ENCODE measurements at places on chromosomes 1 and 21.

GRCh38 chr1:15324869-15325335 is 77.9 kb downstream of the FHAD1 start:
- DNase-seq: no peak

GRCh38 chr1:153872331-153872730 is 50.4 kb downstream of the GATAD2B start:
- no peak for DNase-seq

DNA sequence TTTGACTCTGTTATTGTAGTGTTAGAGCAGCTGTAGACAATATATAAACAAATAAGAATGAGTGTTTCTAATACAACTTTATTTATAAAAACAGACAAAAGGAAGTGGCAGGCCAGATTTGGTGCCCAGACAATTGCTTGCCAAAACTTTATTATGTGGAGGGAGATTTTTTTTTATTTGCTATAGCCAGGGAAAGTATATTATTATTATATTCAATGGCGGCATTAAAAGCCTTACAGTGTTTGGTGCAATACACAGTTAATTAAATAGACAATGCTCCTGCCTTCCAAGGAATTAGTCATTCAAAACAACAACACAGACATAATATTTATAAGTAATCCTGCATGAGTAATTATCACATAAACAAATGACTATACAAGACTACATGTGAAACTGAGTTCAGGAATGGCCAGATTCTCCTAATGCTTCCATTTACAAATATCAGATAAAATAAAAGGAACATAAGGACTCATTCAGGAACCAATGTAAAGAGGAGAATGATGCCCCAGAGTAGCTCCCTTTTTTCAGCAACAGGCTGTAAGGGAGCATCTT is 10.6 kb upstream of the RC3H1 start:
- DNase-seq: no peak

- no peak for DNase-seq
These were observed 73.8 kb downstream of the MTR start for GRCh38 chr1:236868625-236869467.

- no peak for DNase-seq
These were observed 10.8 kb upstream of the ASCL5 start for GRCh38 chr1:201137579-201138310.

DNA sequence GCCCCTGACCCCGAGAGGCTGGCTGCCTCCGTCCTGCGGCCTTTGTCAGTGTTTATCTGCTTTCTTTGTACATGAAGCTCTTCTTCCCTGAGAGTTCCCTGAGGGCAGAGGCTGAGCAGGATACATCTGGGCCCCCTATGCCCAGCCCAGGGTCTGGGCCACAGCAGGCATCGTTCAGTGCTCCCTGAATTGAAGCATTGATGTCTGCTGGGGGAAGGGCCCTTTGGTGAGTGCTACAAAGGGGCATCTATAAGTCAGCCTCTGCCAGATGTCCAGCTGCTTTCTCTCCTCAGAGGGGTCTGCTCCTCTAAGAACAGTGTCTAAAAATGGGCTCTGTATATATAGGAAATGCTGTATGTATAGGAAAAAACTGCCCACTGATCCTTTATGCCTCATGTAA is 2.1 kb downstream of the HEYL start:
- no peak for DNase-seq

- no peak for DNase-seq
These were observed 85.6 kb upstream of the ARHGEF16 start for GRCh38 chr1:3368711-3369445.

GRCh38 chr1:76410499-76410898 is 336.0 kb downstream of the ST6GALNAC3 start:
- DNase-seq: no peak

- DNase-seq: no peak
These were observed 54.8 kb upstream of the CNTN2 start for GRCh38 chr1:204988196-204988595.

DNA sequence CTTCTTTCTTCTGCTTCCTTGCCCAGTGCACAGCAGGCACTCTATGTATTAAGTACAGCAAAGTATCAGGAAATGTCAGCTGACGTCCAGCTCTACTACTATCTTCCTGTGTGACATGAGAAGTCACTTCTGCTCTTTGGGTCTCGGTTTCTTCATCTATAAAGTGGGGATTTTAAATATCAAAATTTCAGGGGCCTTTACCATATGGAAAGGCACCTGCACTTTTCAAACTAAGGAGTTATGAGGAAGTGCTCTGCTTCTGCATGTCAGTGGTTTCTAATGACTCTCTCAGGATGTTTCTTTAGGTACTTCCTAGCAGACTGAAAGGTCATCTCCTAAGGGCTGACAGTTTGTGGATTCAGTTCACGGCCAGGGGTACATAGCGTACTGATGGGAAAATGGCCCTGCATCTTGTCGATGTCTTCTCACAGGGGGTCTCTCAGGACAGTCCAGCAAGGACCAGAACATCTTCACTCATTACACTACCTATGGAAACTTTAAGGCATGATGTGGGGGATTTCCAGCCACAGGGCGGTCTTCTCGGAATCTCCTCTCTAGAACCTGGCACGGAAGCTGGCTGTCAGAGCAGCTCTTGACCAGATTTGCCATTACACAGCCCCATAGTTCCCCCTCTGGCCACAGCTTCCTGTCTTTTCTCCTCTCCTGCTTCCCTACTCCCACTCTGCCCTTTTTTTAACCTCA is 42.0 kb upstream of the MTF1 start:
- no peak for DNase-seq

GRCh38 chr1:47409311-47410067 is 6.6 kb upstream of the FOXE3 start:
- DNase-seq: no peak

DNA sequence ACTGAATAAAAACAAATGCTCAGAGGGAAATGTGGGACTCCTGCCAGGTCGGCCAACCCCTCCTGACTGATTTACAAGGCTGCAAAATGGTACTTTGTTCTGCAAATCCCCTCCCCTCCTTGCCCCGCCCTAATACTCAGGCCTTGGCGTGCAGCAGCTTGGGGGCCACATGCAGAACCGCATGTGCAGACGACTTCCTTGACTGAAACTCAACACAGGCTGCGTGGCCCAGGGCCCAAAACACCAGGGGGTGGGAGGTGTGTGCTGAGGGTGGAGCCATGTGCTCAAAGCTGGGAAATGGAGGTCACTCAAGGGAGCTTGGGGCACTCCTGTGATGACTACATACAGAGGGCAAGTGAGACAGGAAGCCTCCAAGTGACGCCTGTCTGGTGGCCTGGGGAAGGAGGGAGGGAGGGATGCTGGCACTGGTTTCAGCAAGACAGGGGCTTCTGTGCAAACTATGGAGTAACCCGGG is 87.2 kb downstream of the MRPL37 start:
- DNase-seq: no peak

GRCh38 chr1:67214420-67215174 is 48.3 kb downstream of the IL23R start:
- DNase-seq: peak; percentile 50

GRCh38 chr1:19232524-19232846 is 18.8 kb downstream of the EMC1 start:
- DNase-seq: peak; percentile 82
